Putamen (tissue), 1 donor: ENCODE measurements at places on chromosomes 4 and X.

- DNase-seq = no peak
Measured at GRCh38 chrX:7109838-7110793, 37.4 kb upstream of the STS start.

DNA sequence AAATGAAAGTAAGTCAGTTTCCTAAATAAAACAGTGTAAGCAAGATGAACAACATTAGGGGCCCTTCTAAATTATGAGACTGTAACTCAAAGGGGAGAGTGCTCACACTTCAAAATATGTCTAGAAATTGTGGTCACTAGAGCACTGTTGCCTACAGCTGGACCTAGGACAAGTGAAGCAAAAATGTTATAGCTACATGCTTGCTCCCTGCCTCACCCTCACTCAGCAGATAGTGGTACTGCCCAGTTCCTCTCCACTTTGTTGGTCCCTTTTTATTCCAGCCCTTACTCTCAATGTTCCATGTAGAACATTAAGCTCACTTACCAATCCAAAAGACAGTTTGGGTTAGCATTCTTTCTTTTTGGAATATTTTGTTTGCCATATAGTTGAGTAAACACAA is 147.3 kb downstream of the GRIA3 start:
- DNase-seq = no peak

DNA sequence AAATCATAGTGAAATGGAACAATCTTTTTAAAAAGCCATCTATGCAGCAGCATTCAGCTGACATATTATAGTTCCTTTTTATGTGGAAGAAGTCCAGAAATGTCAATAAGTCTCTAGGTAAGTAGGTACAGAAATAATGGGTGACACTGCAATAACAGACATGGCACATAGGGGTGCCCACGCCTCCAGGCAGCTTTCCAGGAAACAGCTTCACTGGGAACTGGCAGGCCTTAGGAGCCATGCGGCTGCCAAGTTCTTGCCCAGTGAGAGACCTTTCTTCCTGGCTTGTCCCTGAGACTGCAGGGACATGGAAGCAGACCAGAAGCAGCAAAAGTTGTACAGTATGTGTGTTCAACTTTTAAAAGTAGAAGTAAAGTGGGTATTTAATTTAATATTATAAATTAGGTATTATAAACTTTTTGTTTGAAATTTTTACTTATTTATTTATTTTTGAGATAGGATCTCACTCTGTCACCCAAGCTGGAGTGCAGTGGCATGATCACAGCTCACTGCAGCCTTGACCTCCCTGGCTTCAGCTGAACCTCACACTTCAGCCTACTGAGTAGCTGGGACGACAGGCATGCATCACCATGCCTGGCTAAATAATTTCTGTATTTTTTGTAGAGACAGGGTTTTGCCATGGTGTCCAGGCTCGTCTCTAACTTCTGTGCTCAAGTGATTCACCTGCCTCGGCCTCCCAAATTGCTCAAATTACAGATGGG is 12.1 kb upstream of the ETNPPL start:
- peak; percentile 70 for DNase-seq

- DNase-seq = peak; percentile 56
Measured at GRCh38 chr4:187606581-187606980, 389.0 kb upstream of the ZFP42 start.

DNA sequence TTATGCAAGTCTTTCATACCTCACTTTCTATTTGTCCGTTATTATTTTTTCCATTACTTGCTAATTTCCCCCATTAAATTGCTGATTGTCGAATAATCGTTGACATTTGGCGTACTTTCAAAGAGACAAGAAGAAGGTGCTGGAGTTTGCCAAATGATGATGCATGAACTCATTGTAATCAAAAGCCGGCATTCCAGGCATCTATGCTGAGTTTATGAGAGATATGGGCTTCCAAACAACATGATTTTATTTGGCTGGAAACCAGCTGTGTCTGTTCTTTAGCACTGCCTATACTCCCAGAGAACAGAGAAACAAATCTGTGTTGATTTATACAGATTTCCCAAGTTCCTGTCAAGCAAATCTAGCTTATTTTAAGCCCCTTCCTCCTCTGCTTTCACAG is 80.8 kb upstream of the RPS6KA3 start:
- DNase-seq = no peak

DNA sequence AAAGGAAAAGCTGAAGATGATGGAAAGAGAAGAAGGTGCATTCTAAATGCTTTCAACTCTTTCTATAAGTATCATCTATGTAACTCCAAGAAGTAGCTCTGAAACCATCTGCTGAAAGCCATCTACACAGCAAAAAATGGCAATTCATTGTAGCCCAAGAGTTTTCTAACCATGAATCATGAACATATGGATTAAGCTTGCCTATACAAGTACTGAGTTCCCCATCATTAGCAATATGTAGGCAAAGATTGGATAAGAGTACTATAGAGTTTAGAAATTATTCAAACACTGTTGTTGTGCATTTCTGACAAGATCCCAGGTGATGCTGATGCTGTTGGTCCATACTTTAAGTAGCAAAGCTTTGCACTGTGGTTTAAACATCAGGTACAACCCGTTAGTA is 11.2 kb downstream of the DAPP1 start:
- DNase-seq = no peak

GRCh38 chr4:37431417-37431743 is 186.8 kb downstream of the NWD2 start:
- DNase-seq = no peak

DNA sequence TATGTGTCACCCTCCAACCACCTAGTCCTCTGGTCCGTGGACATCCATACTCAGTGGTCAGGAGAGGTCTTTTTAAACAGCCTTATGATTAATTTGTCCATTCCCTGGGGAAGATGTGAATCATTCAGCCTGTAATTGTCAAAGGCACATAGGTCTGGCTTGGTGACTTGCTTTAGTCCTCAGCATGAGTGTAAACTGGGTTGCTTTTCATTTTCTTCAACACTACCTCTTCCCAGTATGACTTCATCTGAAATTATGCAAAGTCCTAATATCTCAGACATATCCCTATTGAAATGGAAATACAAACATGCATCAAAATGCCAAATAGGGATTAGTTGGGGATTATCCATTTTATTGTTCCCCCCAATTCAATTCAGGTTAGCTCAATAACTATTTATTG is 208.3 kb upstream of the AMOT start:
- no peak for DNase-seq

GRCh38 chrX:22351966-22352365 is 79.3 kb downstream of the CBLL2 start:
- DNase-seq = no peak

- no peak for DNase-seq
Measured at GRCh38 chr4:150178161-150178560, 99.9 kb downstream of the DCLK2 start.

GRCh38 chrX:49701323-49701722 is 5.5 kb upstream of the PAGE1 start:
- DNase-seq = no peak

DNA sequence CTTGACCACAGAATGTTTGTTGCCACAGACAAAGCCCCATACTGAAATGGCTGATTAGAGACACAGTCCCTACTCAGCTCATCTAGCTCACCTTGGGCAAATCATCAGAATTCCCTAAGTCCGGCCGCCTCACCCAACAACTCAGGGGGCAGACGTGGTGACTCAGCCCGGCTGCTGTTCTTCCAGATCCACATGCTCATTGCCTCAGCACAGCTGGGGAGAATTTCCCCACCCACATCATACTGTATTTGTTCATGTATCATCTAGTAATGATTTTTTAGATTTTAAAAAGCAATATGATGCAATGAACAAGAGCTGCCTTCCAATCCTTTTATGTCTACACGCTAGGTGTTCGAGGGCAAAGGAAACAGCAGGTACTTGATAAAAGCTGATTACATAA is 333.8 kb upstream of the TENM3 start:
- DNase-seq = no peak

GRCh38 chrX:109372291-109372690 is 109.6 kb downstream of the GUCY2F start:
- no peak for DNase-seq

GRCh38 chr4:66475596-66475995 is 805.3 kb upstream of the EPHA5 start:
- DNase-seq = no peak

DNA sequence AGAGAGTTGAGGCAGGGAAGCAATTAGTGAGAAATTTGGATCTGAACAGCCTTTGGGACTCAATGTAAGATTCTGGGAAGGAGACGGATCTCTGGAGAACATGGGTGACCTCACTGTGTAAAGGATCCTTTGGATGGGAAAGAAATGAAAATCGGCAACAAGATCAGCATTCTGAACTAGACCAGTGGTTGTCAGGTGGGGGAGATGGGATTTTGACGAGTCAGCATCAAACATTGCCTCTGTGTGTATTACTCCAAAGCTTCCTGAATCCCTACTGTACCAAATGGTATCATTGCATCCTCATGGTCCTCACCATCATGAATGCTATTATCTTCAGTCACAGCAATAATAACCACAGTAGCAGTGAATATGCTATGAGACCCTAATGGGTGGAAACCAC is 52.8 kb downstream of the PGRMC2 start:
- DNase-seq = no peak

GRCh38 chr4:84498935-84499623 is at the start of gene NKX6-1:
Gene NKX6-1, minus strand, starts transcription at chr4:84499292. Its CDS starts 1,064 bp downstream, at chr4:84498228.
- DNase-seq = peak; percentile 40

DNA sequence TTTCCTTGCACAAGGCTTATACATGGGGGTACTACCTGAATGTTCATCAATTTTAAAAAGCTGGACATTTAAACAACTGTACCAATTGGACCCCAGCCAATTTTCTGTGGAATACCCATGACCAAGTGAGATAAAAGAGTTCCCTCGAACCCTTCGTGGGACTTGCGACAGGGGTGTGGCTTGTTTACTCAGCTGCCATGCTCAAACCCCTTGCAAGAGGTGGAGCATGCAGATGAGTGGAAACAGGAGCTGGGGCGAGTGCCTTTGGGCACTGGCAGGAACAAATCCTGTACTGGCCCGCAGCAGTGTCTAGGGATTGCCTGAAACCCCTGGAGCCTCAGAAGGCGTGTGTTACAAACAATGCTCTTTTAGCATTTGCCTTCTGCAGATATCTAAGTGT is 144.2 kb downstream of the PDHA2 start:
- no peak for DNase-seq

DNA sequence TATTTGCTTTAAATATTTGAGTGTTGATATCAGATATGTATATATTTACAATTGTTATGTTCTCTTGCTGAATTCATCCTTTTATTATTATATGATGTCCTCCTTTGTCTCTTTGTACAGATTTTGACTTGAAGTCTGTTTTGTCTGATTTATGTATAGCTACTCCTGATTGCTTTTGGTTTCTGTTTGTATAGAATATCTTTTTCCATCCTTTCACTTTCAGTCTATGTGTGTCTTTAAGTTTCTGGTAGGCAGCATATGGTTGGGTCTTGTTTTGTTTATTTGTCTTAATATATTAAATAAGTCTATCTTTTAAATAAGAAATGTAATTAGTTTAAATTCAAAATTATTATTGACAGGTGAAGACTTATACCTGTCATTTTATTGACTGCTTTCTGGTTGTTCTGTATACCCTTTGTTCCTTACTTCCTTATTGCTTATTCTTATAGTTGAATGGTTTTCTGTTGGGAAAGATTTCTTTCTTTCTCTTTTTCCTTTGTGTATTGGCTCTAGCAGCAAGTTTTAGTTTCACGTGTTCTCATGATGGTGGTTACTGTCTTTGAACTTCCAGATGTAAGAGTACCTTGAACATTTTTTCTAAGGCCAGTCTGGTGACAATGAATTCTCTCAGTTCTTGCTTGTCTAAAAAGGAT is 31.1 kb downstream of the RAB28 start:
- DNase-seq = no peak

GRCh38 chrX:87580862-87581261 is 63.3 kb downstream of the KLHL4 start:
- DNase-seq = no peak

DNA sequence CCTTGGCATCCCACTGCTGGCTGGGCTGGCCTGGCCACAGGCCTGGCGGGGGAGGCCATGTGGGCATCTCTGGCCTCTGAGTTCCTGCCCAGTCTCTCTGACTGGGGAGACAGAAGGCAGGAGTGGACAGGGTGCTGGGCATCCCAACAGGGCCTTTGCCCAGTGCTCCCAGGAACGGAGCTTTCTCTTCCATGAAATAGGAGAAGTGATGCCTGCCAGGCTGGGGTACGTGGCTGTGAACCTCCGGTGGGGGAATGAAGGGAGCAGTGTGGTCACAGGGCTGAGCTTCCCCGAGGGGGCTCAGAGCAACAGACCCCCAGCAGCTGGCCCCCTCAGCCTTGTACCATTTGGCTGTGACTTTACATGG is 40.4 kb upstream of the HMX1 start:
- no peak for DNase-seq

DNA sequence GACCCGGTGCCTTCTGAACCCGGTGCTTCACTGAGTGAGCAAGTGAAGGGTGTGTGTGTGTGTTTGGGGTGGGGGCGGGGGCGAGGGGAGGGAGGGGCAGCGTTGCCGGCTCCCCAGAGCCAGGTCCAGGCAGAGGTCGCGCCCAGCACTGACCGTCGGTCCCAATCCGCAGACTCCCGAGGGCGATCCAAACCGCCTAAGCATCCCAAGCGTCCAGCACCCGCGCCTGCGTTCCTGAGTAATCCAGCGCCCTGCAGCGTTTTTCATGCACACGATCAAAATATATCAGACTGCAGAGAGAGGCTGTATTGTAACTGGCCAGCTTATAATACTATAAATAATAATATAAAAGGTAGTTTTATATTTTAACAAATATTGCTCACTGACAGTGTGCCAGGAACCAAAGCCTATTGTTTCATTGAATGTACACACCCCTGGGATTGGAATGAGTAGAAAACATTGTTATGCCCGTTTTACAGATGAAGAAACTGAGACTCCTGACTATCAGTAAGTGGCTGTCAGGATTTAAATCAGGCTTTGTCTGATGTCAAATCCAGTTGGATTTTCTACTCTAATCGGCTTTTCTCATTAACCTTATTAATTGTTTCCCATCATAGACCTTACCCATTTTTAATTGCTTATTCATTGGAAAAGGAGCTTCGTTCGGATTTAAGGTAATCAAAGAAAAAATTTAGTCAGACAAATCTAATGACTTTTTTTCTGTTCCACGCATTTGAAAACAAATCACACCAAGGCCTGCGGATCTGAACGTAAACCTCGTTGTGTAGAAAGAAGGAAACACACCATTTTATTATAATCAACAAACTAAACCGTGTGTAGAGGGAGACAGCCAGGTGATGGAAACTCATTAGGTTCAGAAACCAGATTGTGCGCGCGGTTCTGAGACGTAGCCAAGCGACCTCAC is 4.0 kb upstream of the NKX3-2 start:
- no peak for DNase-seq
